ENCODE measurements at places on chromosomes 1 and 21. TPM values are rescaled to one million over a fixed set of nuclear protein-coding genes. Genes with fewer than 3 reads are reported as not detected.
A peak's percentile ranks its signal among the peaks of the same experiment; 100 is the strongest.

The OR2L5 gene
- not detected for total RNA-seq

The ABCA4 gene
- total RNA-seq = 1.1 TPM

The TDRD5 gene
- total RNA-seq = not detected

The RBM8A gene
- 335 TPM for total RNA-seq

The PTGER3 gene
- total RNA-seq = 2.4 TPM

The KCNA10 gene
- not detected for total RNA-seq

The LRRC71 gene
- not detected for total RNA-seq

The CLIC4 gene
- 217 TPM for total RNA-seq

The SPRR2A gene
- not detected for total RNA-seq

The FCRL4 gene
- not detected for total RNA-seq

DNA sequence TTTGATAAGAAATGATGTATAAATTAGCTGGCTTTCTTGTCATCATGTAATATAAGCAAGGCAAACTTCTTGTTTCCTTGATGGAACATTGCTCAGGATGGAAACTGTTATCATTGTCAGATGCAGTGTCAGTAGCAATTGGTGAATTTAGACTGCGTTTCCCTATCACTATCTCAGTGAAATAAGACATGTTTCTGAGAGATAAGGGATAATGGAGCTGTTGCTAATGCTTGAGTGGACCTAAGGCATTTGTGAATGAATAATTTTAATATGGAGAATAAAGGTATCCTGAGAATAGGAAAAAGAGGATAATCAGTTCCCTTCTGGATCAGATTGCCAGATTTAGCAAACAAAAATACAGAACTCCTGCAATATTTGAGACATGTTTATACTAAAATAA, 160.9 kb downstream of the HLX start:
- DNase-seq = no peak

DNA sequence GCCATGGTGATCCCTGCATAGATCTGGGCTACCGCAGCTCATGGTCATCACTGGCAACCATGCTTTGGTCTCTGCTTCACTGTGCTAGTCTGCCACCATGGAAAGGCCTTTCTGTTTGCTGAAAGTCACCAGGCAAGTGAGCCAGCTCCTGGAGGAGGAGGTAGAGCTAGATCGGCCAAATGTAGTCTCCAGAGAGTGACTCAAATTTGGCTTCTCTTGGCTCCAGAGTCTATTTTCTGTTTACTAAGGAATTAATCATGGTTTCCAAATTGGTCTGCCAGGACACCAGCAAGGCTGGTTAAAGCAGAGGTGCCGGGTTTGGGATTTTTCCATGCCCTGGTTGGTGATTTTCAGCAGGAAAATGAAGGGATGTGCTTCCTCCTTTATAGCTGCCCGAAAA, 52.7 kb upstream of the IVNS1ABP start:
- DNase-seq = no peak

DNA sequence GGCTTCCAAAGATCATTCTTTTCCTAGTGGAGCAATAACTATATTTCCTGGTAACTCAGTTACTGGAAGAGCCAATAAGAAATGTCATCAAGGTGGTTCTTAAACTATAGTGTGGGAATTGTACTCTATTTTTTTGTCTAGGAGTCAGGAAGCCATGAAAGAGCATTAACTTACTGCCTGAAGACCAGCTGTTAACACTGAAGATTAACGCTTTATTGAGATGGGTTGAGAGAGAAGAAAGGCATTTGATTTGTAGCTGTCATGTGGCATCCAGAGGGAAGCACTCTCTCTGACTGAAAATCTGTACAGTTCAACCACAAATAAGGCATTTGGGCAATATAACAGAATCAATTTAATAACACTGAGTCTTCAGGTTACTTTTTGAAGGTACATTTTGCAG, 76.0 kb downstream of the DNM3 start:
- no peak for DNase-seq

DNA sequence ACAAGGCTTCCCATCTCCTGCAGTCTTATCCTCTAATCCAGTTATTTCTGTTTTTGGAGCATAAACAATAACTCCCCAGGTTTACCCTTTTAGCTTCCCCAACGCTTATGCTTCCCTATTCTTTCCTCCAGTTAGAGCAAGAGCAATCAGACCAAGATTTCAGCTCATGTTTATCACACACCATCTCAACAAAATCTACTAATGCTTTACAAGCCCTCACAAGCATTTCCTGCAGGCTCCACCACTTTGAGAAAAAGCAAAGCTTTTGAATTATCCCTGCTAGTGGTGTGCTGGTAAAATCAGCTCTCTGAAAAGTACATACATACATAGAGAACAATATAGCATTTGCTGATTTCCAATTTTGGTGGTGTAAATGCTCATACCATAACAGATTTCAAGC, 92.9 kb downstream of the EDEM3 start:
- no peak for DNase-seq

DNA sequence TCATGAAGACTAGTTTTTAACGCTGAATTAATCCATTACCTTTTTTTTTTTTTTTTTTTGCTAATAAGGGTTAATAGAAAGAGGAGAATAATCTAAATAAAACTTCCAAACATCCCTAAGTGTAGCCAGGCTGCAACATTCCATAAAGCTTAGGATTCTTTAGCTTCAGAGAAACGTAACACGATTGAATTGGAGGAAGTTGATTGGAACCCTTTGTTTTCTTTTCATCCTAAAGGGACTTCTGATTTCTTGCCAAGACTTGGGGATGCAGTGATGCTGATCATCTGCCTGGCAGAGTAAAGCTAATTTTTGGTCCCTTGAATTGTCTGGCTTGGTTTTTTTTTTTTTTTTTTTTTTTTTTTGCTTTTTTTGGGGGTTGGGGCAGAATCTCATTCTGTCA, 142.9 kb downstream of the VPS13D start:
- DNase-seq = no peak

DNA sequence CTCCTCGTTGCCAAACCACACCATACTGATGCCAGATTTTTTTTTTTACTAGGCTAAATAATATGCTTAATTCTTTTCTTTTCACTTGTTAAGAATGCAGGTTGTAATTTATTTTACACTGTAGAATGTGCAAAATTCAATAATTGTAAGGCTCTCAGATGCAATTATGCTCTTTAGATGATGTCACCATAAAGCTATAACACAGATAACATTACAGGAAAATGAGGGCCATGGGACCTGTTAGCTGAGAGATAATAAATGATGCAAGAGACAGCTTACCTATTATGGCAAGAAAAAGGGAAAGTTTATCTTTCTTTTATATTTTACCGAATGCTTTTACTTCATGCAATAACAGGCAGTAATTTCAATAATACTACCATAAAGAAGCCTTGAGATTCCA, 35.4 kb downstream of the CHRM3 start:
- DNase-seq = no peak

- DNase-seq = no peak
Measured at GRCh38 chr1:36624466-36624865, 141.8 kb upstream of the CSF3R start.

GRCh38 chr1:228938537-228938901, 203.2 kb downstream of the RHOU start:
- DNase-seq = no peak

GRCh38 chr1:211775170-211775569, 55.4 kb downstream of the LPGAT1 start:
- DNase-seq = no peak

DNA sequence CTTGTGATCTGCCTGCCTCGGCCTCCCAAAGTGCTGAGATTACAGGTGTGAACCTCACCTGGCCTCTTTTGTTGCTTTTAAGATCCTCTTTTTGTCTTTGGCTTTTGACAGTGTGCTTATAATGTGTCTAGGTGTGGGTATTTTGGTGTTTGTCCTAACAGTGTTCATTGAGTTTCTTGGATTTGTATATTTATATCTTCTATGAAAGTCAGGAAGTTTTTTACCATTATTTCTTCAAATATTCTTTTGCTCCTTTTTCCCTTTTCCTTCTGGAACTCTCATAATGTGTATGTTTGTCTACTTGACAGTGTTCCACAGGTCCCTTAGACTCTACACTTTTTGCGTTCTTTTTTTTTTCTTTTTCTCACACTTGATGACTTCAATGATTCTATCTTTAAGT, 59.1 kb downstream of the URB2 start:
- no peak for DNase-seq

DNA sequence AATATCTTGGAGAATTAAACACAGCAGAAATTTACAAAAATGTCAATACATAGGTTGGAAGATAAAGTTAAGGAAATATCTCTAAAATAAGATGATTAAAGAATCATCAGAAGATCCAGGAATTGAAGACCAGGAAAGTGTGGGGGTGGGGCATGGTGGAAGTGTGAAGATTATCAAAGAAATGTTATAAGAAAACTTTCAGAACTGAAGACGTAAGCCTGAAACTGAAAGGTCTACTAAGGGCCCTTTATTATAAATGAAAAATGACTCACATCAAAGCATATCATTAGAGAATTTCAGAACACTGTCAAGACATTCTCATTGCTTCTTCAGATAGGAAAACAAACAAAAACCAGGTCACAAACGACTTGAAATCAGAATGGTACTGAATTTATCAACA, 92.4 kb upstream of the DPT start:
- no peak for DNase-seq

DNA sequence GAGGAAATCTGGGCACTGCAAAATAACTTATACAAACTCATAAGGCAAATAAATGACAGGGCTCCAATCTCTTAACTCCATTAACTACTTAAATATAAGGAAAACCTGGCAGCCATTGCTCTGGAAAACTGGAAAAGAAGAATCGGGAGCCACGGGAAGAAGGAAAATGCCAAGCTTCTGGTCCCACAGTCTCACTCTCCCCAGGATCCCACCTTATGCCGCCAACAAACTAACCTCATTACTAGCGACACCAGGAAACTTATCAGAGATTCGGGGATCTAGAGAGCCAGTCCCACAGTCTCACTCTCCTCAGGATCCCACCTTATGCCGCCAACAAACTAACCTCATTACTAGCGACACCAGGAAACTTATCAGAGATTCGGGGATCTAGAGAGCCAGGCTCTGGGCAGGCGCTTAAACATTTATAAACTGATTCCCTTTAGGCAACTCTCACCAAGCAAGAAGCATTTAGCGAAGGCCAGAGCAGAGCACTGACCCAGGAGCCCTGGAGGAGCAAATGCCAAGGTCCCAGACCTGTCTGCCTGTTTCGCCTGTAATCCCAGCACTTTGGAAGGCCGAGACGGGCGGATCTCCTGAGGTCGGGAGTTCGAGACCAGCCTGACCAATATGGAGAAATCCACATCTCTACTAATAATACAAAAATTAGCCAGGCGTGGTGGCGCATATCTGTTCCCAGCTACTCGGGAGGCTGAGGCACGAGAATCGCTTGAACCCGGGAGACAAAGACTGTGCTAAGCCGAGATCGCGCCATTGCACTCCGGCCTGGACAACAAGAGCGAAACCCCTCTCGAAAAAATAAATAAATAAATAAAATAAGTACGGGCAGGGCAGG, 720 bp downstream of the PSMB2 start:
- no peak for DNase-seq

DNA sequence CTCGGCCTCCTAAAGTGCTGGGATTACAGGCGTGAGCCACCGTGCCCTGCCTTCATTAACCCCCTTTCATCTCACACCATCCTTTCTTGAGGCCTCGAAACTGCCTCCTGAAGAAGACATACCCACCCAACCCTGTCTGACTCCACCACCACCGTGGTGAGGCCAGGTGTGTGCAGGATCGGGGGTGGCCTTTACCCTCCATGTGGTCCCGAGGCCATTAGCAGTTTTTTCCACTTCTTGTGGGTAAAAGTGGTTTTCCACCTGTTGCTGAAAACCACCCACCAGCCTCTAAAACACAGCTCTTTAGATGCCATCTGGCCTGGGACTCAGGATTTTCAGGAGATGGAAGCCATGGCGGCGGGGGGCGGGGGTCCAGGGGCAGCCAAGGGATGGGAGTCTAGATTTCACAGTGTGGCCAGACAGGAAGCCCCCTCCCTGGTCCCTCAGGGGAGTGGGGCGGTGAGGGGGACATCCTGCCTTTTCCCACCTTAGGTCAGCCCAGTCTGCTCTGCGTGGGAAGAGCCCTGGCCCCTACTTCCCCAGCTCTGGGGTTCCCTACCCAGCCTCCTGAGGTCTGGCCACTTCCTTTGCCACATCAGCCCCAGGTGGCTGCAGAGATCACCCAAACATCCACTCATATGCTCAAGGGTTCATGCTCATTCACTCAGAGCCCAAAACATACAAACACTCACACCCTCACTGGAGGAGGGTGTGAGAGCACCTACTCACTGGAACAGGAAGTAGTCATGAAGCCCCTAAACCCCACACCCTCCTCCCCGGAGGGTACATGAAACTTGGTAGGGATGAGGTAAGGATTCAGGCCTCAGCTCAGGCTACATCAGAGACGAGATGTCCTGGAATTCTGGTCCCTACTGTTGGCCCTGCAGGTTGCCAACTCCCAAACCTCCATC, 2.3 kb downstream of the FGR start:
- DNase-seq = no peak

GRCh38 chr1:12477936-12478611, 139.9 kb downstream of the DHRS3 start:
- DNase-seq = peak; percentile 98

- no peak for DNase-seq
Measured at GRCh38 chr21:46114963-46115362, 17.1 kb downstream of the COL6A2 start.

DNA sequence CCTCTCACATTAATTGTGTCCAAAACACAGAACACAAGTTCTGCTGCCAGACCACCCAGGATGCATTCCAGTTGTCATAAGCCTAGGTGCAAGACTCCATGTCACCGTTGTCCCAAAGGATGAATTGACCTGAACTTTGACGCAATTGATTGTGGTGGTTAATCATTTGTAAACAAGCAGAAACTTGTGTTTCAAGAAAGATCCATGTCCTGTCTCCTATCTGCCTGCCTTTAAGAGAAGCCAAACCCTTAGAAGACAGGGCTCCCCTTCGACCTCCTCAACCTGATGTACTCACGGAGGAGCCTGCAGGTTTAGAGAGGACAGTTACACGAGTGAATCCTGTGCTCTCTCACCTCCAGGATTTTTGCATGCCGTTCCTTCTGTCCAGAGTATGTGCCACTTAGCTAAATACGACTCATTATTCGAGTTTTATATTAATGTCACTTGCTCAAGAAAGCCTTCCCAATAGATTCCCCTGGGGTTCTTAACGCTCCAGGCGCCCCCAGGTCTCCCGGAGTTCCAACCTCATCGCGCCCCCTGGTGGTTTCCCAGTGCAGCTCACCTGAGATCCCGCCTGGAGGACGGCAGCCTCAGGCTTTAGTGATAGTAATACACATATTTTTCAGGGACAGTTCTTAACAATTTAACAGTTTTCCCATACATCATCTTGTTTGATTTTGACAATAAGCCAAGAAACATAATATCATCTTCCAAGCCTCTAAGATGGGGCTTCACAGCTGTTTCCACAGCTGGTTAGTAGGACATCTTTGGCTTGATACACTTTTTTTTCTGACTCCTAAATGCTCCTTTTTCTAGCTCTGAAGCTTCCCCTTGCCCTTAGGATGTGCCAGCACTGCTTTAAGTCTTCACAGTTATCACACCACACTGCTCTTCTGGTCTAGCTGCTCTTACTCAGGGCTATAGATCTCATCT, 2.4 kb upstream of the C8B start:
- DNase-seq = no peak

- DNase-seq = no peak
Measured at GRCh38 chr1:47659146-47659545, 221.3 kb downstream of the FOXD2 start.

- DNase-seq = no peak
Measured at GRCh38 chr1:246787781-246788513, 63.7 kb downstream of the SCCPDH start.
